ENCODE measurements at places on chromosomes 12 and 14.

DNA sequence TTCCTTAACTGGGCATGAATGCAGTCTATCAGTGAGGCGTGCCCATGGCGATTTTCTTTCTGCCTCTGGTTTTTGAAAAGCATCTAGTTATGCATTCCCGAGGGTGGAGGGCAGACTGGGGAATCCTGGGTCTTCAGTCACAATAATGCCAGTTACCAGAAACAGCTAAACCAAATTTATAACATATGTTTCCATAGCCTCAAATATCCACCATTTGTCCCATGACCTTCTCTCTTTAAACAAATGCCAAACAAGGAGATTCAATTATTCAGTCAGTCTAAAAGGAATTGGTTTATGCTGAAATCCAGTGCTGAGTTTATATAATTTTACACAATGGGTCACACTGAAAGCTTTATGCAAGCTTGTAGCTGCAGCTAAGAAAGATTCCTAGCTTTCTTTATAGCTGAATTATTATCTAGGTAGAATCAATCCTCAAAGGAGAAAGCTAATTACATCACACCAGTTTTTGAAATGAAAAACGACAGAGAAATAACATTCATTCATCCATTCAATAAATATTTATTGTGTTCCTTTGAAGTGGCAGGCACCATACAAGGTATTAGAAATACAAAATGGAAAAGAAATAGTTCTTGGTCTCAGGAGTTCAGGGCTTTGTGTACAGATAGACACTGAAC, 131.3 kb upstream of the RAP1B start:
- no peak for DNase-seq

GRCh38 chr12:91422811-91423692, 240.4 kb upstream of the DCN start:
- DNase-seq: no peak

DNA sequence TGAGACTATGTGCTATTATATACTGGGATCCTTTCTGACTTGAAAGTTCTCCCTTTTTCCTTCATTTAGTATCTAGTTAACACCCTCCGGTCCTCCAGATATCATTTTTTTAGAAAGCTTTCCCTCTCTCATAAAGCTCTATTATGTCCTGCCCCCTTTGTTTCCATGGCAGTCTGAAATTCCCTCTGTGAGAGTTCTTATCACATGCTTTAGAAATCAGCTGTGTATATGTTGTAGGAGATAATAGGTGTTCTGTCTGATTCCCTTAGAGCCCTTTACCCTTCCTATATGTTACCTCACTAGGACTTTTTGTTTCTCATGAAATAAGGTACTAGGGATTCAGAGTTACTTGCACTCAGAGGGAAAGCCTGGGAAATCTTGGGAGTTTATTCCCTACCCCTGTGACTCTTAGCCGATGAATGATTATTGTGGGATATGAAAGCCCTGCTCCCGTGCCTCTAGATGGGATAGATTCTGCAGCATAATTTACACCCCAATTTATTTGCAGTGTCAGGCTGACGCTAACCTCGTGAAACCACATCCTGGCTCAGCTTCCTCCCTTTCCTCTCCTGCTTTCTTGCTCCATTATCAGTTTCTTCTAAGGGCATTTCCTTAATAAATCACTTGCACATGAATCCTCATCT, 448.4 kb downstream of the MDGA2 start:
- no peak for DNase-seq

DNA sequence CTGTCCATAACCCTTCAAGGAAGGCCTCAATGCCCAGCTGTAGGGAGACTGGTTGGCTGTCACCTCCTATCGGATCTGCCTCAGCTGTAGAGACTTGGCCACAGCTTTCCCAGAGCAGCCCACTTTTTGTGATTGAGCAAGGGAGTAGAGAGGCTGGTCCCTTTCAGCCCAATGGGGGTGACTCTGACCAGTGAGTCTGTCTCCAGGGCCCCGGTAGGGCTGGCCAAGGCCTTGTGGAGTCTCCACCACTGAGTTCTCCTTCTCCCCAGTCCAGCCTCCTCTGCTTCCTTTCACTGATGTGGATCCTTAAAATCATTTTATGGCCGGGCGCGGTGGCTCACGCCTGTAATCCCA, 14.5 kb upstream of the HPD start:
- DNase-seq: peak; percentile 28

- DNase-seq: no peak
These were observed 182.0 kb upstream of the DCN start for GRCh38 chr12:91364471-91365184.

DNA sequence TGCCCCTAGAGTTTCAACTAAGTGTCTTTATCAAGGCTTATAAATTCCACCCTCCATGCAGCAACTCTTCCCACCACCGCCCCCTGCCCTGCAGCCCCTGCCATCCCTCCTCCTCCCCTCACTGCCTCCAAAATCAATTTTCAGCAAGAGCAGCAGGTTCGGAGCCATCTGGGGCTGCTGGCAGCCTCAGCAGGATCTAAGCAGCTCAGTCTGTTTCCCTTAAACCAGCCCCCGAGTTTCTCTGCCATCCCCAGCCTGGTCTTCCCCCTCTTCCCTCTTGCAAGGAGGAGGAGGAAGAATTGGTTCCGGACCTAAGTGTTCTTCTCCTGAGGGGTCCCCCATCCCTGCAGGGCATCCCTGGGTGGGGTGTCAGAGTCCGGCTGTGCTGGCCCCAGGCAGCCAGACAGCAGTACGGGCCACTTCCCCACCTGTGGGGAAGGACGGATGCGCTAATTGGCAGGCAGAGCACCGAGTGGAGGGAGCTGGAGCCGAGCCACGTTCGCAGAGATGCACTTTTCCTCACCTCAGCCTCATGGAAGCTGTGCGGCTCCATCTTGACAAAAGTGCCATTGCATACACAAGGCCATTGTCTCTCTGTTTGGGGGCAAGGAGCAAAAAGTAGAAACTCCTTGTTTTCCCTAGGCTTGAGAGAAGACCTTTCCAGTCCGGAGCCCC, 189.3 kb downstream of the KCNA5 start:
- no peak for DNase-seq

DNA sequence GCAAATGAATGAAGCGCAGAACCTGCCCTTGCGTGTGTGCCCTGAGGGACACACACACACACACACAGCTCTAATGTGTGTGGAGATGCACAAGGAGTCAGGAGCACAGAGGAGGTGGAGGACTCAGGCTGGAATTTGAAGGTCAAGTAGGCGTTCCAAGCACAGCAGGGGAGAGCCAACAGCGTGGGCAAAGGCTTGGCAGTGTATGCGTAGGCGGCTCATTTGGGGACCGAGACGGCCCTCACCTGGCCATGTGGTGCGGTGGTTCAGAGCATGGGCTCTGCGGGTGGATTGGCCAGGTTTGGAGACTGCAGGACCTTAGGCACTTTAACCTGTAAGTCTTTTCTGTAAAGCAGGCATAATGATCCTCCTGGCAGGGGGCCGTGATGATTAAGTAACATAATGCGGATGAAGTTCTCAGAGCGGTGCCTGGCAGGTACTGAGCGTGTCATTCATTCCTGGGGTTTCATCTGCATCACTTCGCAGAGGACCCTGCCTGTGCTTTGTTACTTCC, 69.5 kb upstream of the SLC24A4 start:
- DNase-seq: no peak

- no peak for DNase-seq
These were observed 43.3 kb upstream of the MBIP start for GRCh38 chr14:36363704-36364103.

DNA sequence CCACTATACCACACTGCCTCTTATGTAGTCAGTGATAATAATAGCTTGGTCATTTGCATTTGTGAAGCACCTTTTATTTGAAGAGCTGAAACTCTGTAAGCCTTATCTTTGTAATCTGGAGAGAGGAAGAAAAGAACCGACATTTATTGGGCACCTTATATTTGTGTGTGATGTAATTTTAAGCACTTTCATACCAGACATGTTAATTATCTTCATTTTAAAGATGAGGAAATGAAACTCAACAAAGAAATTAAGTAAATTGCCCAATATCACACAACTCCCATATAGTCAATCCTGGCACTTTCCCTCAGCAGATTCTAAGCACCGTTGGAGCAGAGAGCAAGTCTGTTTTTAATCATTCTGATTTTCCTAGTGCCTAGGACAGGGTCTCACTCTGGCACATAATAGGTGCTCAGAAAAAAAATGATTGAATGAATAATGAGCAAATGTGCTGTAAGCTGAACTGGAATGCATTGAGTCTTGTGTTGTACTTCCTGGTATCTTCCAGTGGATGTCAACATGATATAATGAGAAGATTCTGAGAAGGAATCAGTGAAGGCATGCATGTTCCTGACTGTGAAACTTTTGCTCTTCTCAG, 418.9 kb downstream of the ZFP36L1 start:
- no peak for DNase-seq

DNA sequence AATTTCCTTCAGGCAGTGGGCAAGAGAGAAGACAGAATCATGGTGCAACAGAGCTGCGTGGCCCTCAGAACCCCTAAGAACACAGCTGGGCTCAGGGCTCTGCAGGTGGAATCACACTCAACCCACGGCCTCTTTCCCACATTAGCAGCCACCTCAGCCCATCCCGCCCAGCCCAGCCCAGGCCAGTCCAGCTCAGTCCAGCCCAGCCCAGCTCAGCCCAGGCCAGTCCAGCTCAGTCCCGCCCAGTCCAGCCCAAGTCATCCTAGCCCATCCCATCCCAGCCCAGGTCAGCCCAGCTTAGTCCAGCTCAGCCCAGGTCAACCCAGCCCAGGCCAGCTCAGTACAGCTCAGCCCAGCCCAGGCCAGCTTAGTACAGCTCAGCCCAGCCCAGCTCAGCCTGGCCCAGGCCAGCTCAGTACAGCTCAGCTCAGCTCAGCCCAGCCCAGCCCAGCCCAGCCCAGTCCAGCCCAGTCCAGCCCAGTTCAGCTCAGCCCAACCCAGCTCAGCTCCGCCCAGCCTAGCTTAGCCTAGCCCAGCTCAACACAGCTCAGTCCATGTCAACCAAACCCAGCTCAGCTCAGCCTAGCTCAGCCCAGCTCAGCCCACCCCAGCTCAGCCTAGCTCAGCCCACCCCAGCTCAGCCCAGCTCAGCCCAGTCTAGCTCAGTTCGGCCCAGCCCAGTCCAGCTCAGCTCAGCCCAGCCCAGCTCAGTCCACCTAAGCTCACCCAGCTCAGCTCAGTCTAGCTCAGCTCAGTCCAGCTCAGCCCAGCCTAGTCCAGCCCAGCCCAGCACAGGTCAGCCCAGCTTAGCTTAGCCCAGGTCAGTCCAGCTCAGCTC, 183.1 kb downstream of the TMEM121 start:
- no peak for DNase-seq

- DNase-seq: peak; percentile 62
These were observed 721 bp downstream of the CABP1 start for GRCh38 chr12:120640861-120641833.

DNA sequence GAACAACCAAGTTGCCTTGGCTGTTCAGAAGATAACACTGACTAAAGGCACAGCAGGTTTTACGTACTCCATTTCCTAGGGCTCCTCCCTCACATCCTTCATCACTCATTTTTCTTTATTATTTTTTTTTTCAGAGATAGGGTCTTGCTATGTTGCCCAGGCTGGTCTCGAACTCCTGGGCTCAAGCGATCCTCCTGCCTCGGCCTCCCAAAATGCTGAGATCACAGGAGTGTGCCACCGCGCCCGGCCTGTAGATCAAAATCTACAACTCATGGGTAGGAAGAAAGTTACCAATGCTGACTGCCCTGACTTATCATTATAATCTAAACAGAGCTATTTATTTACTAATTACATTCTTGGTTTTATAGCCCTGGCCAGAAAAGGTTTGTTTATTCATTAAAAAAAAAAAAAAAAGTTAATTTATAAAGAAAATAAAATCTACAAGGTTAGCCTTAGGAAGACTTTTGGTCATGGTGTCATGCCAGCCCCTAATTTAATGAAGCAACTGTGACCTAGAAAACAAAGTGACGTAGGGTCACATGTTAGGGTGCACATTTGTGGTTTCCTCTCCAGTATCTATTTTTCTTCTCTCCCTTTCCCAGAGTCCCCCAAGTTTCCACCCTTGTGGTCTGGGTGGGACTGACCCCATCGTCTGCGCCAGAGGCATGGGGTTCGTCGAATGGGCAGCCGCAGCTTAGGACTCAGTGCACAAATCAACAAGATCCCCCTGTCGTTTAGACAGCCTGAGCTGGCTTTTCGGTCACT, 19.0 kb upstream of the FOXN3 start:
- DNase-seq: no peak
